ENCODE measurements at places on chromosomes 5 and 9. TPM values are rescaled to one million over a fixed set of nuclear protein-coding genes. Genes with fewer than 3 reads are reported as not detected.

GRCh38 chr5:64344501-64344900 lies 161.3 kb upstream of the RGS7BP start:
- no peaks in the 10 kb centered on the region for H3K36me3 ChIP-seq
- H3K27ac ChIP-seq = no peak overlapping the region
- H3K27me3 ChIP-seq = no peaks in the 10 kb centered on the region
- H3K4me1 ChIP-seq = no peaks in the 10 kb centered on the region
- H3K4me3 ChIP-seq = no peak overlapping the region
- no peak for DNase-seq

DNA sequence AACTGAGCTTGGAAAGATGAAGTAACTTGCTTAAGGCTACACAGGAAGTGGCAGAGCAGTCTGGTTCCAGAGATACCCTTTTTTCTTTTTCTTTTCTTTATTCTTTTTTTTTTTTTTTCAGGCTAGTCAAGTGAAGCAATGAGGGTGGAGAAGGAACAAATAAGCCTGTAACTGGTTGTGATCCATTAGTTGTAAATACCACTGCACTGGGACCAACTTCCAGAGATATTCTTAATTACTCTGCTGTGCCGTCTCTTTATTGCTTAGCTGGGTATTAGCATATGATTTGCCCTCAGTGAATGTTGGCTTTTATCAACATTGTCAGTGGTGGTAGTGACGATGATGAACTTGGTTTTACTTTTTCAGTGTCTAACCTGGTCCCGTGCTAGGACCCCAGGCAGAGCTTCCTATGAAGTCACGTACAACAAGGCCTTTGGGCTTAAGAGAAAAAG lies 26.7 kb downstream of the LNPEP start:
- H3K36me3 ChIP-seq = peaks cover 2% of the 10 kb centered on the region
- H3K4me1 ChIP-seq = peaks cover 6% of the 10 kb centered on the region
- H3K4me3 ChIP-seq = no peak overlapping the region
- no peak overlapping the region for H3K27ac ChIP-seq

DNA sequence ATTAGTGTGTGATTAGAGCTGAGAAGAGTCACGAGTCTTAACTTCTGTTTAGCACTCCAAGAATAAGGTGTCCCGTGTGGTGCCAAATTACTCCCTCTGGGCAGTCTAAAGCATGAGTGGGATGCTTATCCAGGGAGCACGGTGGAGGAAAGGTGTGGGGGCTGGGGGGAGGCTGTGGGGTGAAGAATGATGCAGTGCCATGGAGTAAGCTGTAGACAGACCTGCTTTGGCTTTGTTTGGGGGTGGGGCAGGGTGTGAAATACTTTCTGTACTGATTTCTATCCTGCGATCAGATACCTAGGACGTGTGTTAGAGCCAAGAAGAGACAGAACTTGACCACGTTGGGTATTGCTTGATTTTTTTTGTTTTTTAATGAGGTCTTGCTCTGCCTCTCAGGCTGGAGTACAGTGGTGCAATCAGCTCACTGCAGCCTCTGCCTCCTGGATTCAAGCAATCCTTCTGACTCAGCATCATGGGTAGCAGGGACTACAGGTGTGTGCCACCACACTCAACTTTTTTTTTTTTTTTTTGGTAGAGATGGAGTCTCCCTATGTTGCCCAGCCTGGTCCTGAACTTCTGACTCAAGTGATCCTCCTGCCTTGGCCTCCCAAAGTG lies 232.8 kb downstream of the MAN2A1 start:
- H3K4me3 ChIP-seq = no peak overlapping the region
- DNase-seq = no peak
- H3K27me3 ChIP-seq = no peaks in the 10 kb centered on the region
- no peaks in the 10 kb centered on the region for H3K36me3 ChIP-seq
- no peak overlapping the region for H3K27ac ChIP-seq

GRCh38 chr5:168020542-168021294 lies 270.7 kb upstream of the WWC1 start:
- H3K4me1 ChIP-seq = no peaks in the 10 kb centered on the region
- H3K27ac ChIP-seq = no peak overlapping the region
- no peaks in the 10 kb centered on the region for H3K36me3 ChIP-seq

- H3K36me3 ChIP-seq = no peaks in the 10 kb centered on the region
- H3K4me3 ChIP-seq = no peak overlapping the region
- DNase-seq = no peak
- no peak overlapping the region for H3K27ac ChIP-seq
- H3K4me1 ChIP-seq = no peaks in the 10 kb centered on the region
Observed at GRCh38 chr9:135575995-135576631, 14.6 kb downstream of the PAEP start.

- H3K27ac ChIP-seq = no peak overlapping the region
- H3K36me3 ChIP-seq = no peaks in the 10 kb centered on the region
- peaks cover 5% of the 10 kb centered on the region for H3K27me3 ChIP-seq
- H3K4me3 ChIP-seq = no peak overlapping the region
- peaks cover 9% of the 10 kb centered on the region for H3K4me1 ChIP-seq
Observed at GRCh38 chr9:87107072-87107471, 159.8 kb upstream of the GAS1 start.

DNA sequence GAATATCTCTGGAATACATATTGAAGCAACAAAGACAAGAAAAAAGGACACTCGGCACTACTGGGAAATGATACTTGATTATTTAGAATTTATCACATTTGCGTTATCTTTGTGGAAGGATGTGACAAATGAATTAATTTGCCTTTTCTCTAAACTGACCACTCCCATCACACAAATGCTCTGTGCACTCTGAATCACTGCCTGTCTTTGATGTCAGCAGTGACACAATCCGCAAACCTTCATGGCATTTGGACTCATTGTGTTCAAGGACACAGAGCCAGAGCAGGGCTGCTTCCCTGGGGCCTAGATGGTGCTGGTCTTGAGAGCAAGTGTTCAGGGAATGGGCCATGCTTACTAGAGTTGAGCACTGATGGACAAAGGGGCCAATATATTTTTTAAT lies 4.9 kb upstream of the KIF4B start:
- no peaks in the 10 kb centered on the region for H3K27me3 ChIP-seq
- H3K27ac ChIP-seq = no peak overlapping the region
- H3K4me3 ChIP-seq = no peak overlapping the region
- H3K4me1 ChIP-seq = no peaks in the 10 kb centered on the region
- H3K36me3 ChIP-seq = no peaks in the 10 kb centered on the region
- no peak for DNase-seq

DNA sequence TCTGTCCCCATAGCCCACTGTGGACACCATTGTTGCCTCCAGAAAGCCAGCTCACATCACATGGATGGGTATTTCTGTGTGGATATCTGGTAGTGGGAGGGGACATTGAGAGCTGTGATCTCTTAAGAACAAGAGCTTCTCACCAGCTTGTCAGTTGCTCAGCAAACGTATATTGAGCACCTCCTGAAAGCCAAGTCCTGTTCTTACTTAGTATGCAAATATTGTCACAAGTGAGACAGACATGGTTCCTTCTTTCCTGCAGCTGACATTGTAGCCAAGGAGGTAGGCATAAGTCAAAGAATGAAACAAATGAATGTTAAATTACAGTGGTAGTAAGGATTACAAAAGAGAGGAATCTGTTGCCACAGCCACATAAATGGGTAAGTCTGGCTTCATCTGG lies 3.8 kb downstream of the TCOF1 start:
- peaks cover 17% of the 10 kb centered on the region for H3K36me3 ChIP-seq
- no peaks in the 10 kb centered on the region for H3K27me3 ChIP-seq
- H3K27ac ChIP-seq = no peak overlapping the region
- H3K4me3 ChIP-seq = no peak overlapping the region
- peaks cover 17% of the 10 kb centered on the region for H3K4me1 ChIP-seq
- no peak for DNase-seq

DNA sequence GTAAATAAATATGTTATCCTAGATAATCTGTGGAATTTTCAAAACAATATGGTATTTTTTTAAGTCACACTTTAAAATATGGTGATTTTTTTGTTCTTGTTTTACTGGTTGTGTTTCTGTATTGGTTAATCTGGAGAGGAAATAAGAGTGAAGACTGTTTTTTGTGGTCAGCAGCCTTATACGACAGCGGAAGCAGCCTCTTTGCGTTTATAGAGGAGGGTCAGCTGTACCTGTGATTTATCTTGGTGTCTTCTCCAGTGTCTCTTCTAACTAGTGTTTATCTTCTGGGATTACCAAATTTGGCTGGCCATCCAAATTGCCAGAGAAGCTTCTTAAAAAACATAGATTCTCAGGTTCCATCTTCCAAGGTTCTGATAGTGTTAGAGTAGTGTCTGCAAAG lies 58.7 kb downstream of the ICE1 start:
- peaks cover 37% of the 10 kb centered on the region for H3K36me3 ChIP-seq
- H3K27me3 ChIP-seq = no peaks in the 10 kb centered on the region
- H3K4me3 ChIP-seq = no peak overlapping the region
- H3K27ac ChIP-seq = no peak overlapping the region

GRCh38 chr5:151569132-151570046 lies 21.7 kb downstream of the FAT2 start:
- H3K4me1 ChIP-seq = no peaks in the 10 kb centered on the region
- no peak for DNase-seq
- no peak overlapping the region for H3K4me3 ChIP-seq

DNA sequence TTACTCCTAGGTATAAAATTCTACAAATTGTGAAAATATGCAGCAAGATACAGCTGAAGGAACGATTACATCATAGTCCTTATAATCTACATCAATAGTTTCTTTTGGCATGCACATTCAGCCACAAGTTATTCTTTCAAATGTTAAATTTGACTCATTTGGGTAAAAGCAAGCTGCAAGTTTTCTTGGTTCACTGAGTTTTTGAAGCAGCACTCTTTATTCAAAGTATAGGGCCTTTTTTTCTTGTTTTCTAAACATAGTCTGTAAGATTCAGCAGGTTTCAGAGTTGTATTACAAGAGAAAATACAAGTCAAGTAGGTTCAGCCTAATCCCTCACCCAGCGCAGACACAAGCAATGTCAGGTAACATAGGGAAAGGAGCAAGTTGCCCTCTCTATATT lies 981.5 kb downstream of the PTPRD start:
- H3K4me3 ChIP-seq = no peak overlapping the region
- no peaks in the 10 kb centered on the region for H3K27me3 ChIP-seq
- H3K36me3 ChIP-seq = no peaks in the 10 kb centered on the region
- DNase-seq = no peak

GRCh38 chr5:136030956-136031611 lies 2.3 kb downstream of the TGFBI start:
- peaks cover 79% of the 10 kb centered on the region for H3K27me3 ChIP-seq
- H3K4me3 ChIP-seq = no peak overlapping the region
- no peaks in the 10 kb centered on the region for H3K36me3 ChIP-seq
- no peak for DNase-seq
- peaks cover 2% of the 10 kb centered on the region for H3K4me1 ChIP-seq

- H3K4me1 ChIP-seq = no peaks in the 10 kb centered on the region
- H3K36me3 ChIP-seq = peaks cover 4% of the 10 kb centered on the region
- no peaks in the 10 kb centered on the region for H3K27me3 ChIP-seq
- no peak for DNase-seq
- H3K4me3 ChIP-seq = no peak overlapping the region
Observed at GRCh38 chr5:140627972-140628371, 5.0 kb downstream of the CD14 start.

DNA sequence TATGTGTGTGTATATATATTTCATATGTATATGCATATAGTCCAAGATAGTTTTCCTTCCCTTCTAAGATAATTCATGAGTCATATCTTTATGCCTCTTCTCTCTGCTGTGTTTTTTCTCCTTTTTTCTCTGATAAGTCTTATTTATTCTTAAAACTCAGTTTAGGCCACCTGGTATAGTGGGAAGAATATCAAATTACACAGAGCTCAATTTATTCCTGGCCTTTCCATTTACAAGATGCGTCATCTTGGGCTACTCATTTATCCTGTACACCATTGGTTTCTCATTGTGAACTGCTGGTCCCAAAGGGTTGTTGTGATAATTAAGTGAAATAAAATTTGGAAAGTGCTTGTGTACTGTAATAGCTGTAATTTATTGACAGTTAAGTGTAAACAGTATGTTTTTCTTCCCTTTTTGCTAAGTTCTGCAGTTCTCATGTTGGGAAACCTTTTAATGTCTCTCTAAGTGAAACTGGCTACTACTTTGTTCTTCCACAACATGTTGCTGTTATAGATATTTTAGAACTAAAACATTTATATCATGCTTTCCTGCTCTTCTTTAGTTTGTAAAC lies 19.4 kb downstream of the CCDC171 start:
- no peaks in the 10 kb centered on the region for H3K27me3 ChIP-seq
- no peaks in the 10 kb centered on the region for H3K36me3 ChIP-seq
- no peak overlapping the region for H3K4me3 ChIP-seq
- peaks cover 1% of the 10 kb centered on the region for H3K4me1 ChIP-seq
- no peak overlapping the region for H3K27ac ChIP-seq

- H3K36me3 ChIP-seq = no peaks in the 10 kb centered on the region
- no peak overlapping the region for H3K27ac ChIP-seq
- H3K27me3 ChIP-seq = peaks cover 80% of the 10 kb centered on the region
- DNase-seq = no peak
- peaks cover 7% of the 10 kb centered on the region for H3K4me1 ChIP-seq
- no peak overlapping the region for H3K4me3 ChIP-seq
Observed at GRCh38 chr9:73149371-73150067, 2.1 kb upstream of the ANXA1 start.

- H3K4me1 ChIP-seq = peaks cover 28% of the 10 kb centered on the region
- no peak overlapping the region for H3K4me3 ChIP-seq
- DNase-seq = no peak
- H3K27me3 ChIP-seq = peaks cover under 1% of the 10 kb centered on the region
- no peak overlapping the region for H3K27ac ChIP-seq
- no peaks in the 10 kb centered on the region for H3K36me3 ChIP-seq
Observed at GRCh38 chr5:16586556-16586955, 30.2 kb downstream of the RETREG1 start.

DNA sequence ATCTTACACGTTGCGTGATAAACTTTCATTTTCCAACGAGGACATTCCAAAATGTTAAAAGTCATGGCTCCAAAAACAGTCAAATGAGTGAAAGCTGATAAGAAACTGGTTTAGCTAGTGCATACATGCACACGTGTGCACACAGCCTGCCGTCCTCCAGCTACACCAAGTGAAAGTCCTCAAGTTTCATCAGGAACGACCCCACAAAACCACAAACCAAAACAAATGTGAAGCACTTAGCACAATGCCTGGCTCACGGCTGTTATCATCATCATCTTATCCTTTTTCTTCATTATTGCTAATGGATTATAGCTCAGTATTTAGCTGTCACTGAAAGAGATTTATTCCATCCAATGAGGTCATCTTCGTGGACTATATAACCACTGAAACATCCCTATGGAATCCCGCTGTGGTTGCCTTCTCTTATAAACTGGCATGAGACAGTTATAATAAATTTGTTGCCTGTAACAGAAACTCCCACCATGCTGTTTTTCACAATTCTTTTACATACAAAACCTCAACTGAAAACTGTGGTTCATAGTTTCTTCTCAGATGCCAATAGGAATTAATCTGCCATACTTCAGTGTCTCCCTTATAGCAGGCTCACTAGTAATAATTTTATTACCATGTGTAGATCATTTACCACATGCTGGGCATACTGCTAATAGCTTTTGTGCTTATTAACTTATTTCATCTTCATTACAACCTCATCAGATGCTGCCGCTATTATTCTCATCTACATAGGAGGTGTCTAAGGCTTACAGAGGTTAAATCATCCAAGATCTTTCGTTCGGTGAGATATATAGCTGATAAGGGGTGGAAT lies 56.1 kb downstream of the SAXO1 start:
- H3K4me3 ChIP-seq = no peak overlapping the region
- no peak overlapping the region for H3K27ac ChIP-seq
- H3K27me3 ChIP-seq = peaks cover 9% of the 10 kb centered on the region
- H3K36me3 ChIP-seq = no peaks in the 10 kb centered on the region
- H3K4me1 ChIP-seq = peaks cover 6% of the 10 kb centered on the region

Gene IL33
- not detected for total RNA-seq

Gene SCGB3A2
- not detected for total RNA-seq
